ENCODE measurements at places on chromosomes 11 and 22.

DNA sequence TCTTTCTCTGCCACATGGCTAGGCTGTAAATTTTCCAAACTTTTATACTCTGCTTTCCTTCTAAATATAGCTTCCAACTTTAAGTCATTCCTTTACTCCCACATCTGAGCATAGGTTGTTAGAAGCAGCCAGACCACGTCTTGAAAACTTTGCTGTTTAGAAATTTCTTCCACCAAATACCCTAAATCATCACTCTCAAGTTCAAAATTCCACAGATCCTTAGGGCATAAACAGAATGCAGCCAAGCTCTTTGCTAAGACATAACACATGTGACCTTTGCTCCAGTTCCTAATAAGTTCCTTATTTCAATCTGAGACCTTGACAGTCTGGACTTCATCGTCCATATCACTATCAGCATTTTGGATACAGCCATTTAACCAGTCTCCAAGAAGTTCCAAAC, 749.9 kb downstream of the METTL15 start:
- no peak for DNase-seq

DNA sequence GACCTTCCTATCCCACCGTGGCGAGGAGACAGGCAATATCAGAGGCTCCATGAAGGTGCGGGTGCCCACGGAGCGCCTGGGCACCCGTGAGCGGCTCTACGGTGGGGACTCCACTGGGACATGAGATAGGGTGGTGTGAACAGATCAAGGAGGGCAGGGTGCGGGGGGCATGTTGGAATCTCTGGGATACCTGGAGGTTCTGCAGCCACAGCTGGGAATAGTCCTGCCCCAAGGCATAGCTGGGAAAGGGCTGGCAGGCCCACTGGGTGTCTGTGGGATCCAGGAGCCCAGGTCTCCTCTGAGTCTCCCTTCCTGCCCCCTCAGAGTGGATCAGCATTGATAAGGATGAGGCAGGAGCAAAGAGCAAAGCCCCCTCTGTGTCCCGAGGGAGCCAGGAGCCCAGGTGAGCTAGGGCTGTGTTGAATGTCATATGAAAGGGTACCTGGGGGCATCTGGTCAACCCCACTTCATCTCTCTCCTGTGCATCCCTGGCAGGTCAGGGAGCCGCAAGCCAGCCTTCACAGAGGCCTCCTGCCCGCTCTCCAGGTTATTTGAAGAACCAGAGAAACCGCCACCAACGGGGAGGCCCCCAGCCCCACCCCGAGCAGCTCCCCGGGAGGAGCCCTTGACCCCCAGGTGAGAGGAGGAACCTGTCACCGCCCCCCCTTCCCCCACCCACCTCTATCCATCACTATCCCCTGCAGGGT, 8.5 kb downstream of the PHOX2A start:
- DNase-seq, result no peak

DNA sequence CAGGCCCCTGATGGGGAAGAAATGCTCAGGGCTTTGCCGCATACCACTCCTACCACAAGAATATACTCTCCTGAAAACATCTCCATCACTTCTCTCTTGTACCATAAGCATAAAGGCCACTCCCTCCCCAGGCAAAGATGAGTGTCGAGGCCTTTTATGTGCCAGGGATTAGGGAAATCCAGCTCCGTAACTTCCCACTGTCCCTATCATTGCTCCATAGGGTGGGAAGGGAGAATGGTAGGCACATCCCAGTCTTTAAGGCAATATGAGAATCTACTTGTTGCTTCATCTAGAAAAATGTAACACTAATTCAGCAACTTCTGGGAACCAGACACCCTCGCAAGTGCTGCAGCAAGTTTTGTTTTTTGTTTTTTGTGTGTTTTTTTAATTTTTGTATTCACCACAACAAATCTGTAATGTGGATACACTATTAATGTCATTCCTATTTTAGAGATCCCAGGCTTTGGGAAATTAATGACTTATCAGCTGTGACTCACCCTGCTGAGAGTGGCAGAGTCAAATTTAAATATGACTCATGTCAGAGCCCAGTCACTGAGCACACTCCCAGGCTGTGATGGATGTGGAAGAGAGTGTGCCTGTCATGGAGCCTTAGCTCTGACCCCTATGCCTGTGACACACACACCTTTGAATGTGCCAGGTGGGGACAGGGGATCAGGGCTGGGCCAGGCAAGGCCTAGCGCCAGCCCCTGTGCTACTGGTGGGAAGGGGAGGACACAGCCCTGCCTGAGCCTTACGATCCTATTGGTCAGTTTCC, 23.4 kb downstream of the PANX1 start:
- DNase-seq, result no peak

GRCh38 chr11:125069796-125070195, 6.7 kb downstream of the SLC37A2 start:
- DNase-seq, result no peak

DNA sequence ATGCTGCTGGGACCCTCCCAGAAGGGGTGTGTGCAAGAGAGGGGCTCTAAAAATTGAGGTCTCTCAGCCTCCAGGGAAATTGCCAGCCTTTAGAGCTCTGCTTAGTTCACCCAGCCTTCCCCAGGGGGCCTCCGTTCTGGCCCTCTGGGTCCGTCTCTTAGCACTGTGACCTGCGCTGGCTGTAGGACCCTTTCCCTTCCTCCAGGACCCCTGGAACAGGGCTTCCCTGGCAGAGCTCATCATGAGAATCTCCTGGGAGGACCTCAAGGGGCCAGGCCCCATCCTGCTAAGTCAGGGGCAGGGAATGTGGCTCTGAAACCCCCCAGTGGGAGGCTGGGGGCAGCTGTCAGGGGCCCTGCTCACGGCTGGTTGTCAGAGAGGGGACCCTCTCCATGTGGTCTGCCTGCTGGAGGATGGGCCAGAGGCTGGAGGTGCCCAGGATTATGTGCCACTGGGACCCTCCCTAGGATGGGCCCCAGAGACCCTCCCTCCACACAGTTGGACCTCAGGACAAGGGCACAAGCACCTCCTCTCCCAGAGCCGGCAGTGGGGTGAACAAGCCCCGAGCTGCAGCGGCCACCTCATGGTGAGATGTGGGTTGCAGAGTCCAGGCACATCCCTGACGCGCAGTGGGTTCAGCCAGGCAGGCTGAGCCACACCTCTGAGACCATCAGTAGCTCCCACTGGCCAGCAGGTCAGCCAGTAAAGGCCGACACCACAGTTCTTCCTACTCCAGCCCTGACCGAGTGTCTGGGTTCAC, 27.1 kb upstream of the GAL start:
- no peak for DNase-seq

DNA sequence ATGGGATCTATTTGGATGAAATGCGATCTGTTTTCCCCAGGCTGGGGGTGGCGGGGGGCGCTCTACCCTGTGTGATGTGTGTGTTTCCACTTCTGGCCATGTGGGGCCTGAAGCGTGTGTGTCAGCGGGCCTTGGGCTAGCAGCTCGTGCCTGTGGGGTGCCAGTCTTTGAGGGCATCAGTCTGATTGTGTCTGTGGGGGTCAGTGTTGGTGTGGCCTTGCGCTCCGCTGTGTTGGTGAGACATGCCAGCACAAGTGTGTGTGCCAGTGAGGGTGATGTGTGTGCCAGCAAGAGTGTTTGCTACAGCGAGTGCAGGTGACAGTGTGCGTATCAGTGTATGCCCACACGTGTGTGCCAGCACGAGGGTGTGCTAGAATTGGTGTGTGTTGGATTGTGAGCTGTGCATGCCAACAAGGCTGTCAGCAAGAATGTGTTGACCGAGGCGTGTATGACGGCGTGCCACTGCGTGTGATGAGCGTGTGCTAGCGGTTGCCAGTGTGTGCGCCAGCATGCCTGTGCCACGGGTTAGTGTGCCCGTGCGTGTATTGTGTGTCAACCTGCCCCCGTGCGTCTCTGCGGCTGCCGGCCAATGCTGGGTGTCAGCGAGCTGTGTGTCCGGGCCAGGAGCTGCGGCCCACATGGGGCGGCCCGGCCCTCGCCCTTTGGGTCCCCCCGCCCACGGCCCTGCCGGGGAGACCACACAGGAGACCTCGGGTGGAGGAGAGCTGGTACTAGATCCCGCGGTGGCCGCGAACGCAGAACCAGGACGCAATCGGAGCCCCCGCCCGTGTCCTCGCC, 519 bp downstream of the ARRB1 start:
- no peak for DNase-seq

DNA sequence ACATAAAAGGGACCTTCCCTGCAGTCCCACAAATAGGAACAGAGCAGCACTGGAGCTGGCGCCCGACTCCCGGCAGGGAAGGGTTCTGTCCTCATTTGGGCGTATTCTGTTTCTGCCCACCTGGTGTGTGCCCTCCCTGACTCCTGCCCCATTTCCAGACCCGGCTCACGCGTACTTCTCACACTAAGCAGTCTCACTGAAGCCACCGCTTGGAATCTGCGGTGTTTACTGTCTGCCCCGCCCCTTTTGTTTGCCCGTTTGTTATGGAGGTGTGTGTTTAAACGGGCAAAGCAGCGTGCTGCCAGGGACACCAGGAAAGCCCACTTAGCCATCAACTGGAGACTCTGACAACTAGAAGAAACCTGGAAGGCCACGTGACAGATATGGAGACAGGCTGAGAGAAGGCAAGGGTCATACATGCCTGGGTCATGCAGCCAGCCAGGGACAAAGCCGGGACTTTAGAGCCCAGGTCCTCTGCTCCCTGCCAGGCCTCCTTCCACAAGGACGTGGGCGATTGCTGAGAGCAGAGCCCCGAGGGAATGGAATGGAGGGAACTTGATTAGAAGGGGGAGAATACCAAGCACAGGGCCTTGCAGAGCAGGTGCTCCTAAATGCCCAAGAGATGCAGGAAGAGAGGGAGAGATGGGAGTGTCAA, 8.7 kb upstream of the EFCAB6 start:
- no peak for DNase-seq

GRCh38 chr11:11010624-11011127, 152.8 kb upstream of the ZBED5 start:
- no peak for DNase-seq

DNA sequence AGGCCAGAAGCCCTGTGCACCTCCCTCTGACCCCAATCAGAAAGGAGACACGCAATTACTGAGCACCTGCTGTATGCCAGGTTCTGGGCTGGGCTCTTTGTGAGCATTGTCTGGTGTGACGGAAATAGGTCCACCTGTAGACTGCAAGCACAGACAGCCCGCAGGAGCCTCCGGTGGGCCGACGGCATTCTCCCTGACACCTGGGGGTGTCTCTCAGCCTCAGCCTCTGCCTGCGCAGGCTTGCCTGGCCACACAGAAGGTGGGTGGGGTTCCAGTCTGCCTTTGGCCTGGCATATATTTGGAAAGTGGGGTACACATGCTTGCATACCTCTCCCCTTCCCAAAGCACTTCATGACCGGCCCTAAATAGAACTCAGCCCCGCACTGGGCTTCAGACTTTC, 129.3 kb downstream of the BUD13 start:
- no peak for DNase-seq
